Fibroblast of pulmonary artery (primary cell): ENCODE measurements at places on chromosomes 16 and 17.
A peak's percentile ranks its signal among the peaks of the same experiment; 100 is the strongest.

DNA sequence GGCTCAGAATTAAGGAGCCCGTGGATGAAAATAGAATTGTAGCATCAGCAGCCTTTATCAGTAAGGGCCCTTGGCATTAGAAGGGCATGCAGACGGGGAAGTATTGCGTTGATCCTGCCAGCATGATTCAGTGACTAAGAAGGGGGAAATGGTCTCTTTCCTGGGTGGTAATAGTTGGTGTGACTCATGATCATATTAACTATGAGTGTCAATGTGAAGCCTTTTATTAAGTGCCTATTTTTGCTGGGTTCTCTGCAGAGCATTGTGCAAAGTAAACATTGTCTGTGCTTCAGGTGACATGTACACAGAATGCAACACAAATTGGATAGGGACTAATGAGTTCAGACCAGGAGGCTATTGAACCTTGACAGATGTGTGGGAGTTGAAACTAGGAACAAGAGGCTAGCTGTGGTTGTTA, 24.5 kb downstream of the RCVRN start:
- DNase-seq: peak; percentile 14

- DNase-seq: no peak
These were observed 527.7 kb upstream of the SOX9 start for GRCh38 chr17:71593078-71593477.

DNA sequence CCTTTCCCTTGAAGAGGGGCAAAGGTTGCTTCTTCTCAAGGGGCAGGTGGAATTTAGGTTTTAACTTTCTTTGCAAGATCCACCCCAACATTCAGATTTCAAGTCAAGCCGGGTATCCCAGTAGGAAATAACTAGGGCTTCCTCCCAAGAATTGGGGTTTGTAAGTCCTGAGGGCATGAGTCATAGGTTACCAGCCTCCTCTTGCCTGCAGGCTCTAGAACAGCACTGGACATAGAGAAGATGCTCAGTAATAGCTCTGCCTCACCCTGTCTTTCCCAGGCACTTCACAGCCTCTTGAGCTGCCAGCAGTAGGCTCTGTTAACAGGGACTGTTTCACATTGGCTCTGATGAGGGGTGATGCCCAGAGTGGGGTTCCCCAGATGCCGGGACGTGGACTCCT, 35.8 kb upstream of the ZFP90 start:
- DNase-seq: no peak

GRCh38 chr16:30659507-30660423, 1.5 kb downstream of the FBRS start:
- DNase-seq: no peak

GRCh38 chr16:12398029-12398682, 405.5 kb downstream of the CPPED1 start:
- no peak for DNase-seq

- DNase-seq: no peak
These were observed 1044.6 kb downstream of the CDH11 start for GRCh38 chr16:64077242-64077641.

DNA sequence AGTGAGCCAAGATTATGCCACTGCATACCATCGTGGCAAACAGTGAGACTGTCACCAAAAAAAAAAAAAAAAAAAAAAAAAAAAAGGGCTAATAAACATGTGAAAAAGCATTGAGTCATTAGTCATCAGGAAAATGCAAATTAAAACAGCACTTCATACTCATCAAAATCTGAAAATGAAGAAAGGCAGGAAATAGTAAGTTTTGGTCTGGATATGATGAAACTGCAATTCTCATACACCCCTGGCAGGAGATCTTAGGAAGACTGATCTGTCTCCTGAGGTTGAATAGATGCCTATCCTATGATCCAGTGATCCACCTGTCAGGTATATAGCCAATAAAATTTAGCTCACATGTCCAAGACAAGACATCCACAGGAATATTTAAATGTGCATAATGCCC, 212.7 kb downstream of the CPPED1 start:
- no peak for DNase-seq

DNA sequence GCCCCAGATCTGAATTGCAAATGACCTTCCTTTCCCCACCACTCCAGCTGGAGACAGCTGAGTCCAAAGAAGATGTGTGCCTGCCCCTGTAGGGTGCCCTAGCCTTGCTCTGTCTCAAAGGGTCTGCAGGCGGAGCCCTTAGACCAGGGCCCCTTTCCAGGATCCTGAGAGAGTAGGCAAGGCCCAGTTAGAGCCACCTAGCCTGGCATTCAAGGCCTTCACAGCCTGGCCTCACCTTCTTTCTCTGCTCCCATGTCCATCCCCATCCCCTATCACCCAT, 66.6 kb upstream of the LHX1 start:
- no peak for DNase-seq

GRCh38 chr17:38454532-38454931, 26.3 kb downstream of the ARHGAP23 start:
- DNase-seq: peak; percentile 73

GRCh38 chr17:59331929-59332748, 684 bp downstream of the YPEL2 start:
- peak; percentile 36 for DNase-seq

- no peak for DNase-seq
These were observed 1.8 kb downstream of the UBE2I start for GRCh38 chr16:1311212-1311737.

GRCh38 chr16:11050944-11051343, 106.6 kb downstream of the CLEC16A start:
- no peak for DNase-seq

DNA sequence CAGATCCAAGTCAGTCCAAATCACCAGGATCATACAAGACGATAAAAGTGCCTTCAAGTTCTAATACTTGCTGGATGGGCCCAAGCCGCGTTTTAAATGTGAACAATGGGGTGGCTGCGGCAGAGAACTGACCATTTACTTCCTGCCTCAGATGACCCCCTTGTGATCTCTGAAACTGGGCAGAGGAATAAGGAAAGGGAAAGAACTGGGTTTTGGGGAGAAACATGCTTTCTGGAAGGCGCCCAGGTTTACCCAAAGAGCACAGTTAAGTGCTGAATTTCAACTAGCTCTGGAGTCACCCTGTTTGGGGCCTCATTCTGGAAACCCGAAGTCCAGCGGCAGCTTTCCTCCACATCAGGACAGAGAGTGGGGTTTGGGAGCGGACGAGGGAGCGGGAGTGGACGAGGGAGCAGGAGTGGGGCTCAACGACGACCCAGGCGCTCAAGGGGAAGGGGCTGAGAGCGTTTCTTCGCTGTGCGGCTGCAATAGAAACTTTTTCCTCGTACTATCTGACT, 1.6 kb downstream of the FAM20A start:
- no peak for DNase-seq

- DNase-seq: peak; percentile 88
These were observed 43.9 kb upstream of the TEX2 start for GRCh38 chr17:64306850-64307463.

DNA sequence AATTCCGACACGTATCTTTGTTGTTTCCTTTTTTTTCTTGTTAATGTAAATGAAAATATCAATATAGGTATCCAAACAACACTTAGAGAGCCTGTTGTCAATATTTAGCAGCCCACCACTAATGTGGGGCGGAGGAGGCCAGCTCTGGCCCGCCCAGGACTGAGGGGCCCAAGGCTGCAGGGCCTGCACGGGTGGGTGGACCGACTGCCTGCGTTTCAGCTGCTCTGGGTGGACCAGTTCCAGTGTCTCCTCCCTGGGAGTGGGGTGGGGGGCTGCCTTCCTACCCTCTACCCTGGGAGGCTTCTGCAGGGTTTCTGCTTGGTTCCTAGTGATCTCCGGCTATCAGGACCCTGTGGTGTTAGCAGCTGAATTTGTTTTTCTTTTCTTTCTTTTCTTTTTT, 15.9 kb upstream of the ADGRG1 start:
- DNase-seq: no peak

- no peak for DNase-seq
These were observed 30.6 kb downstream of the FAM20A start for GRCh38 chr17:68570526-68570925.

DNA sequence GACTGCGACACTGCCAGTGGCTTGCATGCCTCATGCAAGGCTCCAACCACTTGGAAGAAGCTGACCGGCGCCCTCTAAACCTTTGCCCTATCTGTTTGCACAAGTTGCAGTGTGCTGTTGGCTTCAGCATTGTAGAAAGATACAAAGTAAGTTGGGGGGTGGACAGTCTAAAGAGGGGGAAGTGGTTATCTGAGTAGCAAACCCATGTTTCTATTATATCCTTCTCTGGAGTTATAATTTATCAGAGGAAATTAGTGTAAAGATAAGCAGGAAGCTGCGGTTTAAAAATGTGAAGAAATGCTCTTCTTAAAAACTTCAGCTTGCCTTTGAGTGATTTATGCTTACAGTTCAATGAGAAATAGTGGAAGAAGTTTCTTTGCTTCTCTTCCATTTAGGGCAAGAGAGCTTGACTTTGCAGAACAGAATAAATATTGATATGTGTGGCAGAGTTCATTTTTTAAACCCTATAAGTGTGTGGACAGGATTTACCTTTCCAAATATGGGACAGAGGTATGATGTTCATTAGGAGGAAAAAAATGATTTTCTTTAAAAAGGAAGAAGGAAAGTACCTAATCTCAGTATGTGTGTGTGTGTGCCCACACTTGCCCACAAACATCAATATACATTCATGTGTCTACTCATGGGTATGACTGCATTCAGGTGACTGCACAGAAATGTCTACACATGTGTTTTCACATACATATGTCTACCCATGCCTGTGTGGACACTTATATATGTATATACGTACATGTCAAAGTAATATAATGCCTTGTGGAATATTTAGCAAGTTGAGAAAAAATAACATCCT, 8.1 kb downstream of the AMZ2 start:
- DNase-seq: no peak

DNA sequence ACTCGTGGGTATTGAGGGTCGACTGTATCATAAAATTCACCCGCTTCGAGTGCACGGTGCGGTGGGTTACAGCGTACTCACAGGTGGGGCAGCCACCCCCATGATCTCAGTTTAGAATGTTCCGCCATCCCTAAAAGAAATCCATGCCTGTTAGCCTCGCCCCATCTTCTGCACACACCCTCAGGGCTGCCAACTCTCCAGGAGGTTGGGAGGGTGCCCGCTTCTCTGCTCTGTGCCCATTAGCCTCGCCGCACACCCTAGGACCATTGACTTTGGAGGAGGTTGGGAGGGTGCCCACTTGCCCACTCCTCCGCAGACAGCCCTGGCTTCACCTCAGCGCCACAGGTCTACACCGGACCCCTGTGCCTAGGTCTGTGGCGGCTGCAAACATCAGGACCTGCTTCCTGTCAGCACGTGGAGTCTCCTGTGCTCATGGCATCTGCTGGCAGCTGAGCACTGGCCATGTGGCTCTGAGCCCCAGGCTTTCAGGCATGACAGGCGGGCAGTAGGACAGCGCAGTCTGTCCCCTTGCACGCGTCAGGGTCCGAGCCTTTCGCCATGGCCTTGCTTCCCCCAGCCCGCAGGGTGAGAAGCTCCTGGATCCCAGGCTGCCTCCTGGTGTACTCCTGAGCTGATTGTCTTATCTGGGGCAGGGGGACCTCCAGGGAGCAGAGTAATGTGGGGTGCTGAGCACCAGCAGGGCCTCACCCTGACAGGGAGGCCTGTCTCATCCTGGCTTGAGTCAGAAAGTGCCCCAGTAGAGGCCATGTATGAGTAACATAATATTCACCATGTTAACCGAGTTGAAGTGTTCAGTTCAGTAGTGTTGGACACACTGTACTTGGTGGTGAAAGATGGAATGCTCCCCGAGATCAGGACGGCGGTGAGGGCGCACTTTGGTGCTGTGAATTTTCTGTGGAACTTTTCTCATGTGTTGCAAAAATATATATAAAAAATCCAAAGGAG, 21.9 kb downstream of the NME3 start:
- no peak for DNase-seq

DNA sequence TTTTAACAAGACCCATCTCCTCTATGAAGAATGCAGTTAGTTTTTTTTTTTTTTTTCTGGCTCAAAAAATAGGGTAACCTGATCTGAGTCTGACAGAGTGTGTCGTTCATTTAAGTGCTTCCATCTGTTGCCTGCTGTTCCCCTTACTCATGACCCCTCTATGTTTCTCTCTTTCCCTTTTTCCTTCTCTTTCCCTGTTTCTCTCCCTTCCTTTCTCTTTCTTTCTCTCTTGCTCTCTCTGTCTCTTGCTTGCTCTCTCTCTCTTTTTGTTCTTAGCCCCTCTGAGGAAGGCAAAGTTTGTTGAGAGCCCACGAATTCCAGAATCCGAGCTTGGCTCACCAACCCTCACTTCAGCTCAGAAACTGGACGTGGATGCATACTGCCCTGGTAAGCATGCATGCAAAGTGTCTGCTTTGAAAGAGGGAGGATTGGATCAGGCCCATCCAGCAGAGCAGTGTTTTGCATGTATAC, 185.0 kb downstream of the TANC2 start:
- peak; percentile 23 for DNase-seq
